ENCODE measurements at places on chromosomes 2 and 18.
A peak's percentile ranks its signal among the peaks of the same experiment; 100 is the strongest.

GRCh38 chr2:105812180-105813044, 67.7 kb downstream of the NCK2 start:
- no peak for DNase-seq

DNA sequence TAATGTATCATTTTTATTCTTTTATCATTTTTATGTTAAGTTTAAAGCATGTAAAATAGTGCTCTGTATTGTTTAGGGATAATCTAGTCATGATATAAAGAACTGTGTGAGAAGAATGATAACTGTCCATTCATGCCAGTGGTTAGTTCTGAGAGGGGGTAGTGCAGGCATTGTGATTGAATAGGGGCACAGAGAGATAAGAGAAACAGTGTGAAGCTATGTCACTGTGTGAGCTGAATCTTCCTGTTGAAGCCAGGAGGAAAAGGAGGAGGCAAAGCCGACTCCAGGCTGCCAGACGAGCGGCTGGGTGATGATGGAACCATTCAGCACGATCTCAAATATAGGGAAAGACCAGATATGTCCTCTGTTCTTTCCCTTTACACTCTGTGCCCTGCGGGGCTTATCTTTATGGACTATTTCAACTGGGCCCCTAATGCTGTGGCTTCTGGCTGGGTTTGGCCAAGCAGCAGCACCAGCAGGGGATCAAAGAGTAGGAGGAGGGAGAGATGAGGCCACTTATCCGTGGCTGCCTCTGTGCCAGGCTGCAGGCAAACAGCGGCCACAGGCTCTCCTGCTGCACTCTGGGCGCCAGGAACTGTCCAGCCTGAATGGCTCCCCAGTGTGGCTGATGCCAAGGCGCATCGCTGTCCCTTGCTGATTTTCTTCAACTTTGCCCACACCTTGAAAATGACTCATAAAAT, 128.0 kb downstream of the SPP2 start:
- DNase-seq: no peak

- peak; percentile 7 for DNase-seq
Measured at GRCh38 chr2:28507796-28508764, 12.2 kb downstream of the PLB1 start.

DNA sequence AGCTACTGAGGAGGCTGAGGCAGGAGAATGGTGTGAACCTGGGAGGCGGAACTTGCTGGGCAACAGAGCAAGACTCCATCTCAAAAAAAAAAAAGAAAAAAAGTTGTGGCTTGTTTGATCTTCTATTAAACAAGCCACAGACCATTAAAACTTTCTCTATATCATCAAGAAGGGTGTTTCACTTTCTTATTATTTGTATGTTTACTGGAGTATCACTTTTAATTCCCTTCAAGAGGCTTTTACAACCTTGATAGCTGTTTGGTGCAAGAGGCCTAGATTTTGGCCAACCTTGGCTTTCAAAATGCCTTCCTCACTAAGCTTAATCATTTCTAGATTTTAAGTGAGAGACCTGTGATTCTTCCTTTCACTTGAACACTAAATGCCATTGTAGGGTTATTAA, 339.1 kb downstream of the TSN start:
- DNase-seq: no peak

GRCh38 chr2:217775920-217776503, 226.8 kb downstream of the TNS1 start:
- DNase-seq: no peak

GRCh38 chr2:189225032-189225431, 45.5 kb upstream of the COL5A2 start:
- DNase-seq: no peak

GRCh38 chr18:78721238-78721875, 258.3 kb upstream of the SALL3 start:
- no peak for DNase-seq

DNA sequence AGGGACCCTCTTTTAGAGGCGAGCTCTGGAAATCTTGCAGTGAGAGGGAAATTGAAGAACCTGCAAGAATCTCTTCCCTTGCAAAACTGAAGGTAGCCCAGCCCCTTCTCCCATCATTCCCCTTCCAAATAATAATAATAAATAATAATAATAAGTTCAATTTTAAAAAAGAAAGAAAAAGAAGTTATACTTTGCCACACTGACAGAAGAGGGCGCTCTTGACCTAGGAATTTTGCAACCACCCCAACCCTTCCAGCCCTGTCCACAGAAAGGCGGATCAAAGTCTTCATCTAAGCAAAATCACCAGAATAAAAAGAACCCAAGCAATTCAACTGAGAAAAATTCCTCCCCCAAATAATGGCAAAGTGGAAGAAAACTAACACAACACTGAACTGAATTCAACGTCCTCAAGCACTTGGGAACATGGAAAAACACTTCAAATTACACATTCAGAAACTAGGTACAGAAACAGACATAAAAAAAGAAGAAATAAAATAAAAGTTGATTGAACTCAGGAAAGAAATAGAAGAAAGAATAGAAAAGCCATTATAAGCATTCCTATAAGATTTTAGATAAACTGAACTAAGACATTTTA, 98.9 kb upstream of the GLS start:
- DNase-seq: peak; percentile 63

DNA sequence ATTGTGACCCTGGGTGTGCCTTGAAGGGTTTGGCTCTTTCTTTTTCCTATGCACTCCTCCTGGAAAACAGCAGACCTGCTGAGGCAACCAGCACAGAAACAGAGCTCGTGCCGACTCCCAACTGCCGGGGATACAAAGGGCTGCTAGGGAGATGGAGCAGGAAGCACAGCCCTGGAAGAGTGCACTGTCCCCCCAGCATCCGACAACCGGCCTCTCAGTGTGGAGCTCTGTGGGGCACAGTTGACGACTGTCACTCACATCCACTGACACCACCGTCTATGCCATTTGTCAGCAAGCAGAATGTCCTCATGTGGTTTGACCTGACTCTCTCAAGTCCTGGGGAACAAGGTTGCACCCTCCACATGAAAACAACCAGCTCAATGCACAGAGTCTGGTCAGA, 290.4 kb downstream of the TNS1 start:
- DNase-seq: no peak

- no peak for DNase-seq
Measured at GRCh38 chr18:31241900-31242409, 76.0 kb upstream of the DSG1 start.

DNA sequence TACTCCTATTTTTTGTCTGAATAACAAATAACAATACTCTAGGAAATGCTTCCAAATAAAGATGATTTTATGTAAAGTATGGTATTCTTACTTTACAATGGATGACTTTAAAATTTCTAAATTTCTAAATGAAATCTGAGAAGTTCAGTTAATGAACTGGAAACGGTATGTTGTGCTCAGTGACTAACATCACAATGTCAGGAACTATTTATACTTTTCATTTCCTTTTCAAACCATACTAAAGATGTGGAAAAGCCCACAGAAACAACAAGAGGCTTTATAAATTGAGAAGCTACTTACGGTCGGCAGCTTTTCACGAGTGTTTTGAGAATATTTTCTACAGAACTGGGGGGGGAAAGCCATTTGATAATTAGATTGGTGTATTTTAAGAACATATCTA, 31.1 kb downstream of the PSME4 start:
- no peak for DNase-seq

DNA sequence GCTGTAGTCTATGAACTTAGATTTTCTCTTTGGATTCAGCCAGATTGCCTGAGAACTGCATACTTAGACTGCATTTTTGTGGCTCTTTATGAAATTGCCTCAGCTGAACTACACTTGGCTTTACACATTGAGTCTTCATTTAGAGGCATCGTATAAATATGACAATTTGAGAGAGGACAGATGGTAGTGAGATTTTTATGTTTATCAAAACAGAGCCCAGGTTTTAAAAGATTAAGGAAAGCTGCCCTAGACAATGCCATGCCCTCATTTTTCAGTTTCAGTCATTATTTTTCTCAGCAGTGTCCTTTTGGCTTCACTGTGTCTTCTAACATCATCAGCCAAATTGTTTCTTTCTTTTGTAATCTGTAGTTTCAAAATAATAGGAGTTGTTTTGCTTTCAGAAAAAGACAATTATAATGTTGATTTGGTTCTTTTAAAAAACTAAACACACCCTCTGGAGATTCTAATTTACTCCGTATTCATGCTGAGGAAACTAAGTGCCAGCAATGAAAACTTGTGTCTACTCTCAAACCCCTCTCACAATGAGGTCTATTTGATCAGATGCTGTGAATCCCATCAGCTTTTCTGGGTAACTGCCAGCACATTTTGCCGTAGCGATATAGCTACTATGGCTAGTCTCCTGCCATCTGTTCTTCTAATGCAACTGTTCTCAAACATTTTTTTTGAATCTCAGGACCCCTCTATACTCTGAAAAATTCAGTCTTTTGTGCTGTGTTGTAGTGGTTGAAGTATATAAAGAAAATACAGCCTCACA, 46.2 kb downstream of the TWSG1 start:
- no peak for DNase-seq

- DNase-seq: no peak
Measured at GRCh38 chr2:130743278-130743677, 12.1 kb upstream of the AMER3 start.

- peak; percentile 28 for DNase-seq
Measured at GRCh38 chr2:189633392-189633811, 27.9 kb upstream of the ASNSD1 start.

DNA sequence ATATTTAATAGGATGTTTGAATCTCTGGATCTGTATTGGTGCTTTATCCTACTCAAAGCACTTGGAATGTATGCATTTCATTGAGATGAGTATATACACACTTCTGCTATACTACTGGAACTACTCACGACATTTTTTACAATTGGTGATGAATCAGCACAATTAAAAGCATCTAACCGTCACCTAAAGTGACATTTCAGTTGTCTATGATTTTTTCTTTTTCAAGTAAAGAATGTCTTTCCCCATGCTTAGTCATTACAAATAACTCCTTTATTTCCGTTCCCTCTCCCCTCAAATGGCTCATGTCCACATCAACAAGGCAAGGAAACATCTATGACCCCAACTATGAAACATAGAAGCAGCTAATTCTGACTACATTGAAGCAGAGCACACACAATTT, 77.3 kb downstream of the CLIP4 start:
- no peak for DNase-seq

DNA sequence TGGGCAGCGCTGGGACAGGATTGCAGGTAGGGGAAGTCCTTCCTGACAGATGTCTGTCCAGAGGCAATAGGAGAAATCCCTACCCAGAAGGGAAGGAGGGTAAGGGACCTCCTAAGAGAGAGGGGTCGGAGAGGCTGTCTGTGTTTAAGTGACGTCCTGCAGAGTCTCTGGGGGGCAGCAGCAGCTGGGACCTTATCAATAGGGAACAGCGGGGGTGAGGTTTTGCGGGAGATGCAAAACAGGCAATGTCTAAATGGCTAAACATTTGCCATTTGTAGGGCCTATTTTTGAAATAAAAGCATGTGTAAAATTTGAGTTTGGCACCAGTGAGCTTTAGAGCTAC, 108.7 kb upstream of the HS6ST1 start:
- DNase-seq: no peak

DNA sequence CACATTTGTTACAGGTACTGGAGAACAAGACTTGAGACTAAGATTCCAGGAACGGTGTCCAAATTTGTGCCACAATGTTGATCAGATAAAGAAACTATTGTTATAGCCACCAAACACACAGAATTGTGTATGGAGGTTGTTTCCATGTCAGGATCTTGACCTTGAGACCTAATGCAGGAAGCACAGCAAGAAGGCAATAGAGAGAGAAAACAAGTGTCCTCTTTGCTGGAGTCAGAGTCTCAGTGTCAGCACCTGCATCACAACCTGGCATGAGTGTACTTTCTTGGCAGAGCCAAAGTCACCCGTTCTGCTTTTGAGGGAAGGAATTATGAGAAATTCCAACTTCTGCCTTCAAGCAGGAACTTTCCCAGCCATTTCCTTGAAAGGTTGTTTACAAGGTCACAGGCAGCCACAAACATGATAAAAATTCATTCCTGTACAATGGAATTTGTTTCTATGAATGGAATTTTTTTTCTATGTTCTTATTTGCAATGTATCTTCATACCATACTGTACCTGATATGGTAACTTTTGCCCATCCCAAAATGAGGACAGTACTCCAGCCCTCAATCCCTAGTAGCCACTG, 118.4 kb downstream of the PKP4 start:
- no peak for DNase-seq

DNA sequence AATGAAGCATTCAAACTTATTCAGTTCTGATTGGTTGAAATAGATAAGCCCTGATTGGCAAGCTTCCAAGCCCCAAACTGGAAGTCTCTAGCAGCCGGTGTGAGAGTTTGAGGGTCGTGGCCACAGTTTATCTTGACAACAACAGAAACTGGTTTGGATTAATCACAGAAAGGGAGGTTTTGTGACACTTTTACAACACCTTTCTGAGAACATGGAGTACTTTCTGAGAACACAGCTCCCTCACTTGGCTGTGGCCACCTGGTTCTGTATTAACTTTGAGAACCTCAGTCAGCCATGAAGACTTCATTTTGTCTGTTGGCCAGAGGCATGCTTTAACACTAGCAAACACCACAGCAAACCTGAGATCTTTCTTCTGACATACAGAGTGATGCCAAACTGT, 280.7 kb upstream of the VWC2L start:
- DNase-seq: no peak

GRCh38 chr2:127228102-127228501, 8.0 kb upstream of the CYP27C1 start:
- DNase-seq: no peak

- no peak for DNase-seq
Measured at GRCh38 chr2:235500110-235500760, 6.4 kb downstream of the AGAP1 start.

DNA sequence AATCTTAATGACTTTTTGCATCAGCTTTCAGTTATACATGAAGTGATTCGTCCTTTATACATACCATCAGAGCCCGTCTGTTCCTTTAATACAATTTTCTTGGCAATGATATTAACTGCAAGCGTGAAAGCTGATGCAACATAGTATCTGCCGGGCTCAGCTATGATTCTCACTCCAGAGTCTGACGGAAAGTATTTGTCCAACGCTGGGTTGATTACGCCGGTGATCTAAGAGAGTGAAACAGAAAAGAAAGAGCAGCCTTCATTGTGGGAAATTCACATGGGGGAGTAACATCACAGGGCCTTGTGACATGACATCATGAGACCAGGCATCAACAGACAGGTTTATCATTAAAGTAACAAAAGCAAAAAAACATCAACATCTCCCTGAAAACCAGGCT, 6.2 kb downstream of the ODC1 start:
- no peak for DNase-seq

- DNase-seq: no peak
Measured at GRCh38 chr2:171655586-171655985, 31.7 kb upstream of the DYNC1I2 start.

GRCh38 chr2:39919511-39920306, 140.7 kb upstream of the THUMPD2 start:
- no peak for DNase-seq

Data from CD4-positive, alpha-beta T cell treated with Interleukin-17A for 4 hours (primary cell).